ENCODE measurements at places on chromosomes 7 and 10.

DNA sequence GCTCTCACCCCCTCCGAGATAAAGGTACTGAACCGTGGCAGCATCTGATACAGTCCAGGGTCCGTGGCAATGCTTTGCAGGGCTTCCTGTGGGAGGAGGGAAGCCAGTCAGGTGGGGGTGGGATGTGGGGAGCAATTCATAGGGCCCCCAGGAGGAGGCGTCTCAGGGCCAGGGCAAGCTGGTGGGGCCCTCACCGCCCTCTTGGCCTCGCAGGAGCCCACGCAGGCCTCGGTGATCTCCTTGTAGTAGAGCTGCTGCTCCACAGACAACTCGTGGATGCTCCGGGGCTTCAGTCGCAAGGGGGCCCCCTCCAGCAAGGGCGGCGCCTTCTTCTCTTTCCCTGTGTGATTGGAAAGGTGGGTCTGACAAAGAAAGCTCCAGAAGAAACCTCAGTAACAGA, 7.2 kb downstream of the TAF6 start:
- no peak for DNase-seq

DNA sequence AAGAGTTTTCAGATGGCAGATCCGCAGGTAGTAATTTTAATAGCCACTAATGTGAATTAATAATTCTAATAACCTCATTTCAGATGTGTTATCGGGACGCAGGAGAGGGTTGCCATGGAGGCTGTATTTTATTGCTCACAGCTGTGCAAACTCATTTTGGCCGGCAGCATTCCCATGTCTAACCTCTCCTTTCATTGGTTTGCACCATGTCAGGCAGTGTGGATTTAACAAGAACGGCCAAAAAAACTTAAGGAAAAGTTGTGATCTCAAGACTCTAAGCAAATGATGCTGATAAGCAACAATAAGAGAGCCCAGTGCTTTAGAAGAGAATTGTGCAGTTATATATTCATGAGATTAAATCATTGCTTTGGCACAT, 88.7 kb upstream of the NRP1 start:
- no peak for DNase-seq

GRCh38 chr7:124027236-124027635, 5.6 kb downstream of the TMEM229A start:
- DNase-seq: no peak

GRCh38 chr7:91683823-91684222, 196.7 kb downstream of the MTERF1 start:
- DNase-seq: peak; percentile 58

GRCh38 chr10:104011904-104012303, 45.0 kb downstream of the SLK start:
- DNase-seq: no peak

Data from KG1 (cell line).